Inflammatory macrophage (primary cell): ENCODE measurements at places on chromosomes 16 and 17.

GRCh38 chr17:80826955-80827645 is 164.5 kb upstream of the CHMP6 start:
- DNase-seq, result no peak

GRCh38 chr17:36072431-36073121 is 8.5 kb downstream of the CCL18 start:
- DNase-seq, result peak; percentile 85

GRCh38 chr16:8023326-8023725 is 567.0 kb downstream of the TMEM114 start:
- DNase-seq, result no peak

DNA sequence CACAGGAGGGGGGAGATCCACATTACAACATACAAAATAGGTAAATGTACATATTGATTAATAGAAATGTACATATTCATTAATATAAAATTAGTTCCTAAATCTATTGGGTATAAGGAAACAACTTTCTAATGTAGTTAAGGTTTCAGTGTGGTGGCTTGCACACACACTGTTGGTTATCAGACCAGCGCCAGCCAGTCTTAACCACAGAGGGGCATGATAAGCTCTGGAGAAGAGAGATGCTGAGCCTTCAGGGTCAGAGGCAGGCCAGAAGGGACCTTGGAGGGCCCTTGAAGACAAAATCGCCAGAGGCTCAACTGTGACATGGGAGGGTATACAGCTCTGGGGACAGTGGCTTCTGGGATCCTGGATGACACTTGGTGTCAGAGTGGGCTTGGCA is 10.9 kb upstream of the ZFP90 start:
- DNase-seq, result no peak
